Stimulated activated CD8-positive, alpha-beta memory T cell treated with anti-CD3 and anti-CD28 coated beads, Interleukin-7, amount 100 ng/mL, for 4 hours (primary cell): ENCODE measurements at places on chromosomes 4 and X.

DNA sequence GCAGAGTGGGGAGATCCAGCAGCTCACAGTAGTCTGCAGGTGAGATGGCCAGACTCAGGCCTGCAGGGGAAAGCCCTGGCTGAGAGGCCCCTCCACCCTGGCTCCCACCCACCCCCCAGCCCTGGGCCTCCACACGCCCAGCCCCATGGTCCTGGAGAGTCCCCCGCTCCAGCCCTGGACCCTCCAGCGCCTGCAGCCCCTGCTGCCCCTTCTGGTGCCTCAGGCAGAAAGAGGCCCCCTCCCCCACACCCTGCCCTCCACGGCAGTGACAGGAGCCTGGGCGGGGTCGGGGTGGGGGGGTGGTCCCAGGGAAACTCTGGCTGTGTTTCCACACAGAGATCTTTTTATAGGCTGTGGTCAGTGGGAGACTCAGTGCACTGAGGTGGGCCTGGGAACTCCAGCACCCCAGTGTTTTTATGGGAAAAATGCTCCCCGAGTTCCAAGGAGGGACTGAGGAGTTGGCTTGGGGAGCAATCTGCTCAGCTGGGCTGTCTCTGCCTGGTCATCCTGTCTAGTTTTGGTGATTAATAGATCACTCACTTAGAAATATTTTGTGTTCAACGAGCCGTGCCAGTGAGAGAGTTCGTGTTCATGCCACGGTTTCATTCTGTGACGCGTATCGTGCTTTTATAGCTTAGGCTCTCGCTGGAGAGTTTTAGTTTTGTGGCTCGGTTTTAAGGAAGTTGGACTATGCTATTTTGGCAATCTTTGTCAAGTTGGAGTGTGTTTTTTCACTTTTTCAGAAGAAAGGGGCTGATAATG is 53.1 kb upstream of the HGFAC start:
- no peak for DNase-seq

DNA sequence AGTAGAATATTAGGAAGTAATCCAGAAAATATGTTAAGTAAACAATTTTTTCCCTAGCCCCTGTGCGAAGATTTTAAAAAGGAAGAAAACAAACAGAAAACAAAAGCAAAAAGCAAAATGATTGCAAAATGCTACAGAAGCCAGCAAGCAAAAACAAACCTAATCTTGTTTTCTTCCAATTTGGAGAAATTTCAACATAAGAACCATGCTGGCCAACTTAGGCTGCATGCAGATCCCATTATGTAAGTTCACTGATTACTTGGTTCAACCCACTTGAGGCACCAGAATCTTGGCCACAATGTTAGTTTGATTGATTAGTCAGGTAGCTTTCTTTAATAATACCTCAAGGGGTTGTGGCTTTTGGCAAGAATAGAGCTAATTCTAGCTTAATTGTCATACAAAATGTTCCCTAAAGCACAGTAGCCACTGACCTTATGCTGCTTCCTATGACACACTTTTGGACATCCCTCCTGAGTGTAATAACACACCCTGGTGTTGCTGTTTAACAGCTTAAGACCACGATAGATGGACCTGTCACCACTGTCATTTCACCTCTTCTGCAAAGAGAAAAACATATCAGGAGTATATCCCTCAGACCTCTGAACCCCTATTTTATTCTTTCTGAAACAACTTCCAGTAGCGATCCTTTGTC is 2342.1 kb downstream of the PCDH7 start:
- DNase-seq = no peak

- no peak for DNase-seq
Measured at GRCh38 chr4:23401572-23401971, 488.3 kb downstream of the PPARGC1A start.

DNA sequence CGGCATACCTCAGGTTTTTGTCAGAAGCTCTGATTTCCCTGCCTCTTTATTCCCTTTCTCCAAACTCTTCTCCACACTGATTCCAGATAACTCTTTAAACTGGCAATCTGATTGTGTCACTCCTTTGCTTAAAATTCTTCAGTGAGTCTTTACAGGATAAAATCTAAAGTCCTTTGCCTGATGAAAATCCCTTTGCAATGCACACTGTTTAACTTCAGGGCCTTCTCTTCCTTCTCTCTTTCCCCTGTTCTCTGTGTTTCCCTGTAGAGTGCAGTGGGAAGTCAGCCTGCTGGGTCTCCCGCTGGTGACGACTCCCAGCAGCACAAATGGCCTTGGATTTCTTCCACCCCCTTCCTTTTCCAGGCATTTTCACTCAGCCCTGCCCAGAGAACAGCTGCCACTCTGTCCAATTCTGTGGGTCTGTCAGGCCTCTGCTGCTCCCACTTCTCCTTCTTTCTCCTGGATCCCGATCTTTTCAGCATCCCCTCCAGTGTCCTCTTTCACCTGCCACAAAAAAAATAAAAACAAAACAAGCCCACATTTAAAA is 189.9 kb upstream of the NWD2 start:
- no peak for DNase-seq

DNA sequence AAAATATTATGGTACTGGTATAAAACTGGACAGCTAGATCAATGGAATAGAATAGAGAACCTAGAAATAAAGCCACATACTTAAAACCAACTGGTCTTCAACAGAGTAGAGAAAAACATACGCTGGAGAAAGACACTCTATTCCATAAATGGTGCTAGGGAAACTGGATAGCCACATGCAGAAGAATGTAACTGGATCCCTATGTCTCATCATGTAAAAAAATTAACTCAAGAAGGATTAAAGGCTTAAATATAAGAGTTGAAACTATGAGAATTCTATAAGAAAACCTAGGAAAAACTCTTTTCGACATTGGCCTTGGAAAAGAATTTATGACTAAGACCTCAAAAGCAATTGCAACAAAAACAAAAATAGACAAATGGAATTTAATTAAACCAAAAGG is 114.6 kb downstream of the PCDH18 start:
- DNase-seq = no peak

GRCh38 chr4:158857951-158858350 is 89.1 kb downstream of the FNIP2 start:
- no peak for DNase-seq

DNA sequence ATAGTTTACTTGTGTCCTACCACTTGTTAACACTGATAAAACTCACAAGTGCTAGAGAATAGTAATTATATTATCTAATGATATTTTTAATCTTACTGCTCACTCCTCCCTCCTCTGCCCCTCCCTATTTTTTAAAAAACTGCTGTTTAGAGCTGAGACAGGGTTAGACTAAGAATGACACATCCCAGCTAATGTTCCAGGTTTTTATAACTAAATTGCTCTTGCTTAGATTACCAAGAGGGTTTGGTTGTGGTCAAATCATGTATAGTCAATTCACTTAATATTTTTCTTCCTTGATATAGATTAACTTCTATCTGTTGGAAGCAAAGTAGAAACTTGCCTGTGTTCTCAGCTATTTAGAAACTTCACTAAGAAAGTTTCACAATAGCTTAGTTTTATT is 60.2 kb downstream of the ATOH1 start:
- DNase-seq = no peak

- DNase-seq = no peak
Measured at GRCh38 chrX:42952621-42953020, 174.7 kb upstream of the PPP1R2C start.

DNA sequence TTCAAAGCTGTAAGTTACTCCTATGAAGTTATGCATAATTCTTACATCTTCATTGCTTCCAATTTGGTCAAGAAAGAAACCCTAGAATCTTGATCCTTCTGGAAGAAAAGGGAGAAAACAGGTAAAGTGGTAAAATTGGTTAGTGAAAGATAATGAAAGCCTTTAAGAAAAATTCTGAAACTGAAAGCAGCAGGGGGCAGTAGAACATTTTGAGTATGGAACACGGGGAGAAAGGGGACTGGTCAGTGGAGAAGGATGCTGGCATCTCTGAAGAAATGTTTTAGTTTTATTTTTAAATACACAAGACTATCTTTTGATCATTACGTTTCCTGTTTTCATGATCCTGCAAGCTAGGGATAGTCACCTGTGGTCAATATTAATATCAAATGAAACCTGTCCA is 54.3 kb downstream of the SLIT2 start:
- DNase-seq = no peak

DNA sequence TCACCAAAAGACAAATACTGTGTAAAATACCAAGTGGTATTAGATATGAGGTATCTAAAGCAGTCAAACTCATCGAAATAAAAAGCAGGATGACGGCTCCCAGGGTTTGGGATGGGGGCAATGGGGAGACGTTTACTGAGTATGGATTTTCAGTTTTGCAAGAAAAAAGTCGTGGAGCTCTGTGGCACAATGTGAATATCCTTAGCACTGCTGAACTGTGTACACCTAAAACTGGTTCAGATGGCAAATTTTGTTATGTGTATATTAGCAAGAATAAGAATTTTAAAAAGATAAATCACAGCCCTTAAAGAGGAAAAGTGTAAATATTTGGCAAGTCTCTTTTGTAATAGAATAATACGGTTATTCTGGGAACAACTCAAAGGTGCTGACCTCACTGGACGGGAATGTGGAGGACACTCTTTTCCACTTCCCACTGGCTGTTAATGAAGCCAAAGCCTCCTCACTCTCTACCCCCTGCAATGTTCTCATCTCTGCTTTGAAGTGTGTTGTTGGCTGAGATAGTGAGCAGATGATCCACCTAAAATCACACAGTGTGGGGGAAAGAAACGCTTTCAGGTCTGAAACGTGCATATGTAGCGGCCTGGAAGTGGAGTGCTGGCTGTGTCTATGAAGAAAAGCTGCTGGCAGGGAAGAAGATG is 49.2 kb downstream of the SEL1L3 start:
- no peak for DNase-seq

DNA sequence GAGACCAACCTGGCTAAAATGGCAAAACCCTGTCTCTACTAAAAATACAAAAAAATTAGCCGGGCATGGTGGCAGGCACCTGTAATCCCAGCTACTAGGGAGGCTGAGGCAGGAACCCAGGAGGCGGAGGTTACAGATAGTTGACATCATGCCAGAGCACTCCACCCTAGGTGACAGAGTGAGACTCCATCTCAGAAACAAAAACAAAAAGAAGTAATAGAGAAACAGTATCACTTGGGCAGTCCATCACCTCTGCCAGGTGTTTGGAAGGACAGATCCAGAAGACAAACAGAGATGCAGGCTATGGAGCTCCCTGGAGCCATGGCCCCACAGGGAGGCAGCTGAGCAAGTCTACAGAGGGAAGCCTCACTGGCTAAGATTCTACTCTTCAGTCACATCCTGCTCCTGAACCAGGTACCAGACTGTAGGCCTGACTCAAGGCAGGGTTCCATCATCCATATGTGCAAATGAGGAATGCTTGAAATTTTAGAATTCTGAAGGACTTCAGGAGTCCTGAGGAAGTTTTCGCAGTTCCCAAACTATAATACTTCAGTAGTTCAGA is 81.4 kb upstream of the CPEB2 start:
- DNase-seq = no peak

DNA sequence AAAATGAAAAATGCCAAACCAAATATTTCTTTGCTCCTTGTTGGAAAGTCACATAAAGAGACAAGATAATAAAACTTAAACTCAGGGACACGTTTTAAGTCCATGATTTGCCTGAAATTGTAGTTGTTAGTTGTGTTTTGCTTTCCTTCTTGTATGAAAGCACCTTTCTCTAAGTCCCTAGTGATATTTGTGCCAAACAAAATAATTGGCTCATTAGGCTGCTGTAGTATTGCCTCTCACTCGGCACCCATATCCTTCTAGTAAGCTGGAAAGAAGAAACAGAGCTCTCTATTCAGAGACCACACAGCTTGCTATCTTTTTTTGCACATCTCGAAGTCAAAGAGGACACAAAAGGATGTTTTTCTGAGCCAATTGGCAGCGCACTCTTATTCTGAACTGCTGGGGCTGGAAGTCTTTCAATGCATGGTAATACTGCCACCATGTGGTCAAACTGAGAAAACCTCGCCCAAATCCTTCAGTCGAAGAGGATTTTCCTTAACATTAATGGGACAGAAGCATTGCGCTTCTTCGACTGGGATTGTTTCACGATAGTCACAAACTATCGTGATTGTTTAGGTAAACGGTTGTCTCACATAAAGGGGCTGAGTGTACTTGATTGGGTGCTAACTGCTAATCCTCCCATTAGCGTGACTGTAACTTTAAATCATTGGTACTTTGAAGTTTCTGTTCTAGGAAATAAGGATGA is 571.9 kb upstream of the LCORL start:
- DNase-seq = peak; percentile 16

DNA sequence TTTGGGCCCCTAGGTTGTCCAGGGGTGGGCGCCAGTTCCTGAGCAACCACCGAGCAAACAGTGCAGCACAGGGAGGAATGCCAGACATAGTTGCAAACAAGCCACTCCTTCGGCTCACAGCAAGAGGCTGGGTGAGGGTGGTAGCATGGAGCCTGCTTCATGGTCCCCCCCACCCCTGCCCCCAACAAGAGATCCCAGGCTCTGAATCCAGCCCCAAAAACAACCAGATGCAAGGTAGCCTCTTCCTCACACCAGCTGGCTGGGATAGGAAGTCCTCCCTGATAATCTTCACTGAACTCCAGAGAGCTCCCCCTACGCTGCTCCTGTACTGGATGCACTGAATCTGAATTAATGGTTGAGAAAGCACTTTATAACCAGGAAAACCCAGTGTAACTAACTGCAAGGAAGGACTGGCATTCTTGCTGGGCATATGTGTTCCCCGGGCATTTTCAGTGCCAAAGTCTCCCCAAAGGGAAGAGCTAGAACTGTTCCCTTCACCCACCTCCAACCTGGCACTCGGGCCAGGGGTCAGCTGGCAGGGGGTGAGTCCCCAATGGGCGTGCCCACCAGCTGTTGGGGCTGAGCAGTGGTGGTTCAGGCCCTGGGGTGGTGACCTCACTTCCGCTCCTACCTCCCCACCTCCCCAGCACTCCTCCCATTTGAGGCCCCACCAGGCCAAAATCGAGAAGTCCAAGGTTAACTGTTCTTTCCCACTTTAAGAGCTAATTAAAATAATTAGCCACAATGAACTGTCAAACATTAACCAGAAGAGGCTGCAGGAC is 1.5 kb downstream of the ELF4 start:
- no peak for DNase-seq

- no peak for DNase-seq
Measured at GRCh38 chr4:123216946-123217345, 179.6 kb upstream of the SPRY1 start.

GRCh38 chrX:1417921-1418771 is 26.2 kb upstream of the SLC25A6 start:
- DNase-seq = no peak
